ENCODE measurements at places on chromosomes 16 and 17. TPM values are rescaled to one million over a fixed set of nuclear protein-coding genes. Genes with fewer than 3 reads are reported as not detected.

GRCh38 chr17:32828822-32829221, 48.1 kb downstream of the MYO1D start:
- no peak for DNase-seq

DNA sequence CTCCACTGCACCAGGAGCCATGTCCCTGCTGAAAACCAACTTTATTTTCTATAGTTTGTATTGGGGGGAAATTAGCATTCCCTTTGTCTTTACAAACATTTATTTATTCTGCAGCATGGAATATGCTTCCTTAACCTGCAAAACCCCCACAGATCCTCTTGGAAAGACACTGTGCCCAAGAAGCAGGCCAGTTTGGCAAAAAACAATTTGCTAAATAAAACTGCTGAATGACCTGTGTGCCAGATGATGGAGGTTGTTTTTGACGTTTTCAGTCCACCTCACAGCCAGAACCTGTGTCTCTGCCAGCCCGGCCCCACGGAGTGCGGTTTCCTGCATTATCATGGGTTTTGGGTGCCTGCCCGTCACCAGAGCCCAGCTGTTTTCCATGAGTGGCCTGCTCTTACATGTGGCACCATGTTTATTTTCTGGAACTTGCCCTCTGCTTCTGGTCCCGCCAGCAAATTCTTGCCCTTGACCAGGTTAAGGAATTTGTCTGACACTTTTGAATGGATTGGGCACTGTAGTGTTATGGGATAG, 26.4 kb downstream of the ORC6 start:
- DNase-seq, result no peak

DNA sequence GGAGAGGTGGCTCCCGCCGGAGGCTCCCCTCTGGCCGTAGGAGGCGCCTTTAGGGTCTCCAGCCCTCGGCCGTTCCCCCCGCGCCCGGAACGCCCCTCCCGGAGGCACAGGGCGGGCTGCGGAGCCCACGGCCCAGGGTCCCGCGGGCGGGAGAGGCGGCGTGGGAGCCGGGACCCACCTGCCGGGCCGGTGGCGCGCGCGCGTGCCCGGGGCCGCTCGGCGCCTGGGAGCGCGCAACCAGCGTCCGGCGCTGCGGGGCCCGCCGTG, at the start of gene MIF4GD:
Gene MIF4GD (minus strand): TSS at position 266 of the 267 bp plus-strand sequence. CDS start 1,036 bp downstream, outside the sequence.
- DNase-seq, result peak; percentile 82

- DNase-seq, result no peak
These were observed 2.4 kb upstream of the MED13 start for GRCh38 chr17:62067165-62068145.

GRCh38 chr17:50108556-50108955, 13.4 kb downstream of the PDK2 start:
- DNase-seq, result no peak

- DNase-seq, result no peak
These were observed 91.4 kb upstream of the GSE1 start for GRCh38 chr16:85521552-85522307.

GRCh38 chr16:73280388-73280787, 232.5 kb upstream of the ZFHX3 start:
- no peak for DNase-seq

GRCh38 chr17:4090898-4091297, 51.9 kb downstream of the ZZEF1 start:
- no peak for DNase-seq

GRCh38 chr16:23206986-23207385, 24.4 kb downstream of the SCNN1G start:
- no peak for DNase-seq

DNA sequence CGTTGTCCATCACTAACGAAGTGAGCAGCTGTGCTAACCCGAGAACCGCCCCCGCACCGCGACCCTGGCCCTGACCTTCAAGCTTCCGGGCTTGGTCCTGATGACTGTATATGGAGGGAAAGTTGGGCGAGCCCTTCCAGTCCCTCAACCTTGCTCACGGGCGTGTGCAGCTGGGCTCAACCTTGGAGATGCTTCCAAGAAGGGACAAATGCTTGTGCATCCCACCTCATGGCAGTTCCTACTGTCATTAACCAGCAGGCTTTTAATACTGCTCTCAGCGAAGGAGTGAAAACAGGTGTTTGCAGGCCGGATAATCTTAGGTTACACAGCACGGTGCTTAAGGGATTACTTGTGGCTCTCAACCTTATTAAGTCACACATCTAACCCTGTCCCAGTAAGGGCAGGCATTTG, 33.5 kb downstream of the SRL start:
- DNase-seq, result no peak

GRCh38 chr17:74875155-74875976, 2.6 kb upstream of the FDXR start:
- no peak for DNase-seq

DNA sequence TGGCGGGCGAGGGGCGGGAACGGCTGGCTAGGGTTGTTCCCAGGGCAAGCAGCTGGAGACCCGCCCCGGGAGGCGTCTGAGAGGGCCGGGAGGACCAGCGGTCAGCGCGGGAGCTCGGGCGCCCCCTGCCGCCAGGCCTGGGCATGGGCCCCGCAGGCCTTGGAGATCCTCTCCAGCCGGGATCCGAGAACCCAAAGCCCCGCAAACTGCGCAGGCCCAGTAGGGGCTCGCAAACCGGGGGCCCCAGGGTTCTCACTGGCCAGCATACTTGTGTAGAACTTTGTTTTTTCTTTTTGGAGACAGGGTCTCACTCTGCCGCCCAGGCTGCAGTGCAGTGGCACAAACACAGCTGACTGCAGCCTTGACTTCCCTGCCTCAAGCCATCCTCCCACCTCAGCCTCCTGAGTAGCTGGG, 20.8 kb upstream of the ZNF423 start:
- DNase-seq, result peak; percentile 66

DNA sequence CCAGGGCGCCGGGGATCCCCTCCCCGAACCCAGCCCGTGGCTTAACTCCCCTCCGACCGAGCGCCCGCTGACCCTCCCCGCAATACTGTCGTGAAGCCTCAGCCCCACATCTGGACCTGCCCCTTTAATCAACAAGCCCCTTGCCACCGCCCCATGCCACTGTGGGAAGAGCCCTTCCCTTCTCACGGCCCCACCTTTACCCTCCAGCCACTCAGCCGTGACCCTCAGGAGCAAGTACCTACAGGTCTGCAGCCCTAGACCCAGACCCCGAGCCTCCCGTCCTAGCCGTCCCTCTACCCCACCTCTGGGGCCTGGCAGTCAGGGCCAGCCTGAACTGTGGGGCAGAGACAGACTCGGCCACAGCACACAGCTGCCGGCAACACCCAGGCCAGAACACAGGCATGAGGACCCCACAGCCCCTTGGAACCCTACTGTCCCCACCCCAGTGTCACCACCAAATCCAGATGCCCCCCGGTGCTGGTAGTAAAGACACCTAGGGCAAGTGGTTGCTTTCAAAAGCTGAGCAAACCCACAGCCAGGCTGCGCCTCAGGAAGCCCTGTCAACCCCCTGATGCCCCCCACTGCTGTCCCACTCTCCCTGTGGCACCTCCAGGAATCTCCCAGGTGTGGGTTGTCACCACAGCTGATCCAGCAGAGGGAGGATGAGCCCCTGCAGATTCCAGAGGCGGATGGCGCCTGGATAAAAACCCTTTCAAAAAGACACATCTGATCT, 1.4 kb downstream of the NXPH3 start:
- DNase-seq, result no peak

GRCh38 chr16:78684655-78685375, 585.4 kb downstream of the WWOX start:
- no peak for DNase-seq

DNA sequence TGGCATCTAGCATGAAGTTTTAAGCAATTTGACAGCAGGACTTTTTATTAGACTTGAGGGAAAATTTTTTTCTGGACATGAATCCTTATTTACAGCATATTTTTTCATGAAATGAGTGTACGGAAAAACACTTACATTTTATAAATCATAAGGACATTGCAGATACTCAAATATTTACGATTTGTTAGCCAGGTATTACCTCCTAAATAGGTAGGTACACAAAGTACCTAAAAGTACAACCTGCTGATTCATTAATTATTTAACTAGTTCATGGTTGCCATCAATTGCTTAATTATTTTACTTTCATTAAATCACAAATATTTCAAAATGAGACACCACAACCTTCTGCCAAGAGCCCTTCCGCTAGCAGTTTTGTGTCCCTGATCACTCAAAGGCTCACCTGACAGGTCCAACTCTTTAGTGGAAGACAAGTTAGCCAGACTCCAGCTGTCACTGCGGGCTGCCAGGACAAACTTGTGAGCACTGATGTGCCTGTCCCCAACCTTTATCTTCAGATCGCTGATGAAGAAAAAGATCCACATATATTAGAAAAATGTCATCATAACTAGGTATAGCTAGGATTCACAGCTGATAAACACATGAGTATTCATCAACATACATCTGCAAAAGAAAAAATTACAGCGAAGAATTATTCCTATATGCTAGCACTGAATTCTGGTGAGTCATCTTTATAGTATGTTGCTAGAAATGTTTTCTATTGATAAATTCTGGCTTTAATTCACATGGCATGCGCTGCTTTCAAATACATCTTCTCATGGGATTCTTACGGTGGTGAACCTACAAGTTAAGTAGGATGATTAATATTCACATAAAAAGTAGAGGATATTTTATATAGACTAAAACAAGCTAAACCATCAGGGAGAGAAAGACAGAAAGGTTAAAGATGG, 28.2 kb downstream of the ANKFY1 start:
- no peak for DNase-seq

GRCh38 chr16:79768276-79768970, 167.9 kb upstream of the MAF start:
- no peak for DNase-seq

DNA sequence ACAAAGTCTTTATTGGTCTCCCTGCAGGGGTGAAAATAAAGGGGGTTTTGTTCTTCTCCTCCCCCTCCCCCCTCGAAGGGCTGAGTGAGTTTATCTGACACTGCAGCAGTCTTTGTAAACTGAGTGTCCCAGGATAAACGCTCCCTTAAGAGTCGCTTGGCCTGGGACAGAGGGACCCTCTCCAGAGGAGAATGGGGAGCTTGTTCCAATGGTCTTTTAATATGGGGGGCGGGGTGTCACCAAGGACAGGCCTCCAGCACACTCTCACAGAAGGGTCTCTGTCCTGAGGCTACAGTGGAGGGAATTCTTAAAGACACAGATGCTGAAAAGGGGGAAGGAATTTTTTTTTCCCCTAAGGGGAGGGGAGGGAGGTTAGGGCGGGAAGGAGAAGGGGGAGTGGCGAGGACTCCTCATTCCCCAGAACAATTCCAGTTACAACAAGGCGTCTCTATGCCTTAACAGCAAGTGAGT, 455.5 kb downstream of the SOX9 start:
- no peak for DNase-seq

Gene MT1A
- total RNA-seq, result not detected

Gene ARHGAP27
- total RNA-seq, result 66.5 TPM

Gene ETV4
- total RNA-seq, result 3.2 TPM

Gene SLFN14
- total RNA-seq, result not detected

Gene KRT31
- total RNA-seq, result not detected

Gene ADCY7
- 5.1 TPM for total RNA-seq

Gene GPT2
- total RNA-seq, result 8.2 TPM

Measured in dermis blood vessel endothelial cell (primary cell).